ENCODE measurements at places on chromosomes 16 and 17.

DNA sequence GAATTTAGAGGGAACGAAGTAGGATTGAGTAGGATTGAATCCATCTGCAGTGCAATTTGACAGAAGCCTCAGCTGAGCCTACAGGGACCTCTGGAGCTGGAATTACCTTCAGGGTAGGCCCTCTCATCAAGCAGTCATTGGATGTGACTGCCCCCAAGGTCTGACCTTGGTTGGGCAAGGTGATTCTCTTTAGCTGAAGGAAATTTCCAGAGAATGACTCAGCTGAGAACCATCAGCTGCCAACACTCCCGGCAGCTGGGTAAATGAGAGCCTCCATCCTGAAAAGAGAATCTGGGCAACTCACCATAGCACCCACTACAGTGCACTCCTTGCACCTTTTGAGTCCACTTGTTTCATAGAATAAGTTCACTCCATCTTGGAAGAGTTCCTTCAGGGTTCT lies 113.5 kb upstream of the MED13 start:
- DNase-seq: peak; percentile 2

DNA sequence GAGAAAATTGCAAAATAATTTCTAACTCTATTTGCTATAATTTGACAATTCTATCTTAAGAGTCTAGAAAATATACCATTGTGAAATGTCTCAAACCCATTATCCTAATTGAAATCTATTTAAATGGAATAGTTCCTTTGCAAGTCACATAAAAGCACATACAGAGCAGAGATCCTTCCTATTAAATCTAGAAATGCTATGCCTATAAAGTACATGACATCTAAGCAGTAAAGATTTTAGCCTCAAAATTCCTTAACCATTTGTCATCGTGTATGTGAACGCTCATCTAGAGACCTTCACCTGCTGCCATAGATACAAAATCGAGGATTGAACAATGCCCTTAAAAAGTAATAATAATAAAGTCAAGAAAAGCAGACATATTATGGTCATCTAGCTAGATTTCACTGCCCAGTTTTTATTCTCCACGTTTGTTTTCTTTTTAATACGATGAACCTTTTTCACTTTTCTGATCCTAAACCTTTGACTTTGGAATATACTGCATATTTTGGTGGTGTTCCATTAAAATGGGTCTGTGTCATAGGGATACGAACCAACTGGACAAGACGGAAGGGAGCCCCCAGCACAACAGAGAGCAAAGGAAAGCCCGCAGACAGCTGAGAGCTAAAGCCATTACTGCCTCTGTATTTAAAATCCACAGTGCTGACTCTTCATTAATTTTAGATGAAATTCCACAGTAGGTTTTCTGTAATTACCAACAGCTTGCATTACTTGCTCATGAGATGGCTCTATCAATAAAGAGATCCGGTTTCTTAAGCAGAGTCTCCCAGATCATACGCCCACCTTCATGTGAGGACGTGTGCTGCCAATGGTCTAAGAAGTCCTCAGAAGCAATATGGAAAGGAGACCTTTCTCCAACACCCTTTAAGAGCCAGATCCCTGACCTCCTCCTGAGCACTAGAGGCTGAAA lies 17.6 kb downstream of the TEX2 start:
- DNase-seq: peak; percentile 52

DNA sequence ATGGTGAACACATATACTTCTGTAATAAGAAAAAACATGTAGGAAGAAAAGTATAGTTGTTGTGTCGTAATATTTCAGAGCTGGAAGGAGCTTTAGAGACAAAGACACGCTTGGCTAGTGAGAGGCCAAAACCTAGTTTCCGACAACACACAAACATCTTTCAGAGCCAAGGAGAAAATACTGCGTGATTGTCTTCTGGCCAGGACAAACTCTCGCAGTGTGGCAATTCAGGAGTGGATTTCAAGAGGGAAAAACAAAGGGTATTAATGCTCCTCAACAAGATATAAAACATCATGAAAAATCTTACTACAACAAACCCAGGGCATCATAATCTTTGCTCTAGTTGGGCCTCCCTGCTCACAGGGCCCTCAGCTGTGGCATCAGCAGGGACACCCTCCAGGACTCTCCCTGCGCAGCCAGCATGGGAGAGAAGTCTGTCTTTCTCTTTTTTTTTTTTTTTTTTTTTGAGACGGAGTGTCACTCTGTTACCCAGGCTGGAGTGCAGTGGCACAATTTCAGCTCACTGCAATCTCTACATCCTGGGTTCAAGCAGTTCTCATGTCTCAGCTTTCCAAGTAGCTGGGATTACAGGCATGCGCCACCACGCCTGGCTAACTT lies 66.4 kb downstream of the CYB5B start:
- no peak for DNase-seq

GRCh38 chr17:64742326-64742725 lies 80.2 kb upstream of the SMURF2 start:
- no peak for DNase-seq

DNA sequence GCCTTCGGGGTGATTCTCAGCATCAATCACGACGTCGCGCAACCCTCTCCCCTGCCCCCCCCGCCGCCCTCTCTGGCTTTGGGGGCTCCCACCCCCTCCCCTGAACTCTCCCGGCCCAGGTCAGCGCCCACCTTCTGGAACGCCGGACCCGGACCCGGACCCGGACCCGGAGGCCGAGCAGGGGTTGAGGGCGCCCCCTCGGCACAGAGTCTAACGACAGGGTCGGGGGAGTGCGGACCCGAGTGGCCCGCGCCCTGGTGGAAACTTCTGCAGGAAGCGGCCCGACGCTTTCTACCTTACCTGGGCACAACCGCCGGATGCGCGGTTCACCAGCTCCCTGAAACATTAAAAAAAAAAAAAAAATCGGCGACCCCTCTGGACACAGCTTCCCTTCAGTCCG lies 16.2 kb downstream of the SALL1 start:
- DNase-seq: no peak

DNA sequence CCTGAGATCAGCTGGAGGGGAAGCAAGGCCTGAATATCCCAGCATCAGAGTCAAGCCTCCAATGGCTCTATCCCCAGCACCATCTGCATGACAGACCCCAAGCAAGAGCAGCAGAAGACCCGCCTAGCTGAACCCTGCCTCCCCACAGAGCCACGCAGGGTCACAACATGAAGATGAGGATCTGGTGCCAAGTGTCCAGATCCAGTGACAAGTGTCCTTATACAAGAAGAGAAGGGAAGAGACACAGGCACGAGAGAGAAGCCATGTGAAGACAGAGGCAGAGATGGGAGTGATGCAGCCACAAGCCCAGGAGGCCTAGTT lies 28.9 kb downstream of the TNFRSF13B start:
- no peak for DNase-seq

DNA sequence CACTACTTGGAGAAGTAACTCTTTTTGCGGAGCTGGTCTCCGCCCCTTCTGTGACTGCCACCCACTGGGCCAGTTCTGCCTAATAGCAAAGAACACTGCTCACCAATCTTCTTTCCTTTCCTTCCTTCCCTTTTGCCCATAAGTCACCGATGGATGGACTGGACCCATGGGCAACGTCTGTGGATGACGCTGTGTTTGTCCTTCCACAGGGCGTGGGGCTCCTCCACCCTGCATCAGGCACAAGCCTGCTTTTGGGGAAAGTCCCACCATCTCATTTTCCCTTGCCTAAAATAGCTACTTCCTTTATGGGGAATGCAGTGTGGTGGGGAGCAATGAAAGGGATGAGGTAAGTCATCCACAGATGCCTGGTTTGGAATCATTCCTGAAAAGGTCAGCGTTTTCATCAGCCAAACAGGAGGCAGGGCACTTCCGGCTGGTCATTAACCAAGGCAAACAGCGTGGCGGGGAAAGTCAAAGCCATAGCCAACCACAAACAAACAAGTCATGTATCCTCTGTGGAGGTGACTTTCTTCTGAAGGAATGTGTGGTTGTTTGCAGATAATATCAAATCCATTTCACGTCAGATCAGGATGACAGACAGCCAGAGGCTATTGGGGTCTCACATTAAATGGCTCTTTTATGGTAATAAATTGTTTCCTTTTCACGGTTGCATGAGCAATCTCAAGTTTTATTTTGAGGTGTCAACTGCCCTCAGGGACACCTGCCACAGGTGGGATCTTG lies 30.7 kb upstream of the MED9 start:
- peak; percentile 96 for DNase-seq

- peak; percentile 86 for DNase-seq
These were observed 272.7 kb downstream of the SOX9 start for GRCh38 chr17:72393553-72393952.

Measured in astrocyte (in vitro differentiated cells and primary cell).